ENCODE measurements at places on chromosomes 2 and 18. TPM values are rescaled to one million over a fixed set of nuclear protein-coding genes. Genes with fewer than 3 reads are reported as not detected.

GRCh38 chr2:141523199-141523598 is 607.6 kb downstream of the LRP1B start:
- no peak overlapping the region for H3K27ac ChIP-seq
- DNase-seq: no peak
- H3K36me3 ChIP-seq: no peaks in the 10 kb centered on the region
- no peaks in the 10 kb centered on the region for H3K4me1 ChIP-seq
- no peaks in the 10 kb centered on the region for H3K27me3 ChIP-seq

GRCh38 chr2:240961910-240962299 is 36.5 kb upstream of the SNED1 start:
- H3K36me3 ChIP-seq: no peaks in the 10 kb centered on the region
- no peak overlapping the region for H3K4me3 ChIP-seq
- no peaks in the 10 kb centered on the region for H3K27me3 ChIP-seq
- H3K27ac ChIP-seq: no peak overlapping the region

GRCh38 chr2:183610724-183611123 is 486.5 kb downstream of the NUP35 start:
- H3K27ac ChIP-seq: no peak overlapping the region
- no peaks in the 10 kb centered on the region for H3K4me1 ChIP-seq
- H3K27me3 ChIP-seq: no peaks in the 10 kb centered on the region

DNA sequence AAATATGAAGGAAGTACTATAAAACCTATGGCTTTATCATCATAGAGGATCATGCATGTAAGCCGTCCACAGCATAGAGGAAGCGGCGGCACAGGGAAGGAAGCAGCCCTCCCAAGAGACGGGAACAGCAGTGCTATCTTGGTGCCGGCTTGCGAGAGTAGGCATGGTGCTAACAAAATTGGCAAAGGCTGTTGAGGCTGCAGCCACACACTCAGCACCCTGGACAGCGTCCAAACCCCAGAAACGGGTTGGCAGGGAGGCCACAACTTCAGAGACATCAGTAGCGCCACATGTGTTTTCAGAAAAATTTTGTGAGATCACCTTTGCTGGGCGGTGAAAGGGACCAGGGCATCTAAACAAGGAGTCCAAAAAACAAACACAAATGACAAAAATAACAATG is 37.7 kb downstream of the NETO1 start:
- peak; percentile 67 for DNase-seq
- H3K4me3 ChIP-seq: no peak overlapping the region
- no peak overlapping the region for H3K27ac ChIP-seq
- H3K36me3 ChIP-seq: no peaks in the 10 kb centered on the region
- no peaks in the 10 kb centered on the region for H3K27me3 ChIP-seq

DNA sequence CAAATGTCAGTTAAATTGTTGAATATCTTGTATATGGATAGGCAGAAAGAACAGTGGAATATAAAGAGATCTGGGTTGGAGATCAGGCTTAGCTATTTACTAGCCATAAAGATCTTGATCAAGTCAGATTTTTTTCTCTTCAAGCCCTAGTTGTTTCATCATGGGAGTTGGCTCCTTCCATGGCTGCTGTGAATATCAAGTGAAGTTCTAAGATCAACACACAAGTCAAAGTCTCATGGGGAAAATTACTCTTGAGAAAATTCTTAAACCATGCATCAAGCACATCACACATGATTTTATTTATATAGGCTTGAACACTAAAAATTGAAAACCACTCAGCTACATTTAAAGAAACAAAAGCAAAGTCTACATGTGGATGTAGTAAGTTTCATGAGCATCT is 79.8 kb downstream of the C1D start:
- no peaks in the 10 kb centered on the region for H3K4me1 ChIP-seq
- no peaks in the 10 kb centered on the region for H3K36me3 ChIP-seq
- no peak for DNase-seq
- no peaks in the 10 kb centered on the region for H3K27me3 ChIP-seq

- no peaks in the 10 kb centered on the region for H3K36me3 ChIP-seq
- peak within 1 kb of the TSS; percentile 66 for H3K4me3 ChIP-seq
- H3K27ac ChIP-seq: peak within 1 kb of the TSS; percentile 77
- peaks cover 22% of the 10 kb centered on the region for H3K4me1 ChIP-seq
- DNase-seq: peak; percentile 69
Observed at GRCh38 chr2:218781691-218782527, at the start of gene CYP27A1. Gene CYP27A1, plus strand, starts transcription at chr2:218782147. Its CDS starts 36 bp downstream, at chr2:218782183.

GRCh38 chr2:82411071-82411470 is 2048.0 kb downstream of the SUCLG1 start:
- no peaks in the 10 kb centered on the region for H3K36me3 ChIP-seq
- no peak overlapping the region for H3K27ac ChIP-seq
- H3K27me3 ChIP-seq: no peaks in the 10 kb centered on the region
- no peak overlapping the region for H3K4me3 ChIP-seq

GRCh38 chr2:216516730-216517350 is 18.2 kb downstream of the RPL37A start:
- no peak for DNase-seq
- no peaks in the 10 kb centered on the region for H3K36me3 ChIP-seq
- H3K27ac ChIP-seq: no peak overlapping the region
- H3K4me1 ChIP-seq: peaks cover 8% of the 10 kb centered on the region
- H3K27me3 ChIP-seq: no peaks in the 10 kb centered on the region
- H3K4me3 ChIP-seq: no peak overlapping the region

- H3K4me3 ChIP-seq: no peak overlapping the region
- no peak for DNase-seq
- H3K27ac ChIP-seq: no peak overlapping the region
- peaks cover 2% of the 10 kb centered on the region for H3K4me1 ChIP-seq
- no peaks in the 10 kb centered on the region for H3K27me3 ChIP-seq
Observed at GRCh38 chr18:80173060-80173459, 64.0 kb downstream of the ADNP2 start.

DNA sequence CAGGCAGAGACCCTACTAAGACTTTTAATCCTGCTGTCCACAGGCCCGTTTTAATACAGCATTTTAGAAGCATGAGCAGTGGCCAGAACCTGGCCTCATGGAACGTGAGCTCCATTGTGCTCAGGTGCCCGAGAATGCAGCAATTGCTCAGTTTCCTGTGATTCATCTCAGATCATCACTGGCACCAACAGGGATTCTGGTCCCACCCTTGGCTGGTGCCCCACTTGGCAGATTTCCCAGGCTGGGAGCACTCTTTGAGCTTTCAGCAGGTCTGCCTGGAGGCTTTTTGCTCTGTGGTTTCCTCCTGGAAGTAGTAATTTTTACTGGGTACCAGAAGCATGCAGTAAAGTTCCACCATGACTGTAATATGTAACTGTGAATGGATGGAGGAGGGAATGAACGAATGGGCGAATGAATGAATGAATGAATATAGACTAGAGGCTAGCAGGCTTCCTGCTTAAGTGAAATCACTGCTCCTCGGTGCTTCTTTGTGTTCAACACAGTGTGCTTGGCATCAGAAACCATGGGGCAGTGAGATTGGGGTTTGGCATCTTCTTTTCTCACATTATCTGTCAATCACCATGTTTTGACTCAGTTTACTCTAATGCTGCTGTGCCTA is 312.9 kb downstream of the PRKCE start:
- H3K36me3 ChIP-seq: no peaks in the 10 kb centered on the region
- peak; percentile 82 for DNase-seq
- peaks cover 45% of the 10 kb centered on the region for H3K4me1 ChIP-seq
- no peak overlapping the region for H3K4me3 ChIP-seq

DNA sequence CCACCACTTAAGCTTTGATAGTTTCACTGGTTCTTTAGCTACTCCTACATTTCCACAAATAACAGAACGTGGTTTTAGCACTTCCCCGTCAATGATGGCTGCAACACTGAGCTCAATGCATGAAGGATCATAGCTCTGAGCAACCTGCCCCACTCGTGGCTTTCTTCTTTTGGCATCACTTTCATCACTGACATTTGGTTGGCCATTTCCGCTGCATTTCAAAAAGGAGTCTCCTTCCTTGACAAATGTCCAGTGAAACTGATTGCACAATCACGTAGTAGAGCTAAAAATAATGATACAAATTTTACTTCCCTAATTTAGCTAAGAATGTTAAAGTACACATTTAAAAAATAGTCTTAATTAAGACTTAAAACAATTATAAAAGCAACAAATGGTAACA is 205.2 kb upstream of the HDAC4 start:
- no peak overlapping the region for H3K4me3 ChIP-seq
- peaks cover 3% of the 10 kb centered on the region for H3K27me3 ChIP-seq
- H3K27ac ChIP-seq: no peak overlapping the region
- no peaks in the 10 kb centered on the region for H3K36me3 ChIP-seq

- no peaks in the 10 kb centered on the region for H3K36me3 ChIP-seq
- no peaks in the 10 kb centered on the region for H3K27me3 ChIP-seq
- H3K4me1 ChIP-seq: peaks cover 82% of the 10 kb centered on the region
Observed at GRCh38 chr2:54550547-54550946, 94.4 kb downstream of the SPTBN1 start.

GRCh38 chr2:159202568-159203071 is 83.9 kb downstream of the WDSUB1 start:
- H3K4me3 ChIP-seq: no peak overlapping the region
- peaks cover 53% of the 10 kb centered on the region for H3K4me1 ChIP-seq
- peaks cover 62% of the 10 kb centered on the region for H3K36me3 ChIP-seq
- H3K27ac ChIP-seq: no peak overlapping the region
- DNase-seq: peak; percentile 85
- H3K27me3 ChIP-seq: no peaks in the 10 kb centered on the region

Gene FTCDNL1
- 4.7 TPM for total RNA-seq

Gene ARPC2
- 278 TPM for total RNA-seq

Gene SH3RF3
- 7.9 TPM for total RNA-seq

Gene DNER
- total RNA-seq: 0.95 TPM

Gene ADGRF3
- total RNA-seq: not detected

Gene COL3A1
- 1,075 TPM for total RNA-seq

Gene ABCG5
- not detected for total RNA-seq
